ENCODE measurements at places on chromosomes 12 and 14.

- H3K36me3 ChIP-seq = no peaks in the 10 kb centered on the region
- no peak for DNase-seq
- H3K27me3 ChIP-seq = no peaks in the 10 kb centered on the region
- H3K4me1 ChIP-seq = peaks cover 6% of the 10 kb centered on the region
- H3K4me3 ChIP-seq = no peak overlapping the region
- no peak overlapping the region for H3K27ac ChIP-seq
These were observed 172.3 kb downstream of the NDUFA12 start for GRCh38 chr12:94831081-94831751.

GRCh38 chr14:30417121-30417520, 141.8 kb upstream of the G2E3 start:
- no peak overlapping the region for H3K4me3 ChIP-seq
- H3K36me3 ChIP-seq = no peaks in the 10 kb centered on the region
- no peak for DNase-seq
- no peaks in the 10 kb centered on the region for H3K27me3 ChIP-seq

GRCh38 chr14:104879983-104880565, 15.0 kb downstream of the CEP170B start:
- H3K36me3 ChIP-seq = no peaks in the 10 kb centered on the region
- no peak overlapping the region for H3K27ac ChIP-seq
- H3K27me3 ChIP-seq = no peaks in the 10 kb centered on the region
- no peak for DNase-seq
- H3K4me3 ChIP-seq = no peak overlapping the region

GRCh38 chr12:115320967-115321366, 637.0 kb upstream of the TBX3 start:
- no peaks in the 10 kb centered on the region for H3K27me3 ChIP-seq
- no peak overlapping the region for H3K4me3 ChIP-seq
- no peak overlapping the region for H3K27ac ChIP-seq
- no peaks in the 10 kb centered on the region for H3K4me1 ChIP-seq
- DNase-seq = no peak

DNA sequence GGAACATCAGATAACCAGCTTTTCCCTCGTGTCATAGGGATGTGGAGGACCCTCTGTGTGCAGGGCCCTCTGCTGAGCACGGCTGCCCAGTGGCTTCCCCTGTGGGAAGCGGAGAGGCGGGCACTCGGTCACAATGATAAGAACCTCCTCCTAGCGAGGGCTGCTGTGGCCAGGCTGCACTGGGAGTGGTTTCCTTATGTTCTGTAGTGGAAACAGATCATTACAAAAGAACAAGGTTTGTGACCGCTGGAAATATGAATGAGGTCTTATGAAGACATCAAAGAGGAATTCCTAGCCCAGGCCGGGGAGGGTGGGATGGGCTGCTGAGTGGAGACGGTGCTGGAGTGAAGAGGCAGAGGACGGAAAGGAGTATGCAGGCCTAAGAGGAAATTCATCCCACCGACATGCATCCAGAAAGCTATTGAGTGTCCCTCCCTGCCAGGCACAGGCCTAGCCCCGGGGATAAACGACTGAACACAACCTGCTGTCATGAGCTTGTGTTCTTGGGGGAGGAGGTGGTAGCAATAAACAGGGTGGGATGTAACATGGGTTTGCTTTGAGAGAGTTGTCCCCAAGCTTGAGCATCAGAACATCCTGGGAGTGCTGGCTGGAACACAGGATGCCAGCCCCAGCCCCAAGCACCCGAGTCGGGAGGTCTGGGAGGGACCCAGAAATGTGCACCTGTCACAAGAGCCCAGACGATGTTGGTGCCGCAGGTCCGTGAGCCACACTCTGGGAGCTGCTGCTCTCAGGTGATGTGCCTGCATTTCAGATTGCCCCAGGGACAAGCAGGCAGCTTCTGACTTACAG, 37.5 kb downstream of the FZD10 start:
- DNase-seq = no peak
- H3K27me3 ChIP-seq = no peaks in the 10 kb centered on the region
- no peak overlapping the region for H3K4me3 ChIP-seq
- no peak overlapping the region for H3K27ac ChIP-seq

GRCh38 chr14:77212097-77212870, 30.7 kb downstream of the TMEM63C start:
- no peaks in the 10 kb centered on the region for H3K27me3 ChIP-seq
- H3K4me1 ChIP-seq = no peaks in the 10 kb centered on the region
- H3K27ac ChIP-seq = no peak overlapping the region
- no peaks in the 10 kb centered on the region for H3K36me3 ChIP-seq
- DNase-seq = no peak
- H3K4me3 ChIP-seq = no peak overlapping the region

- H3K27me3 ChIP-seq = no peaks in the 10 kb centered on the region
- no peak overlapping the region for H3K27ac ChIP-seq
- H3K4me1 ChIP-seq = no peaks in the 10 kb centered on the region
- no peak for DNase-seq
- no peaks in the 10 kb centered on the region for H3K36me3 ChIP-seq
- no peak overlapping the region for H3K4me3 ChIP-seq
These were observed 346.9 kb upstream of the SFSWAP start for GRCh38 chr12:131363841-131364495.

DNA sequence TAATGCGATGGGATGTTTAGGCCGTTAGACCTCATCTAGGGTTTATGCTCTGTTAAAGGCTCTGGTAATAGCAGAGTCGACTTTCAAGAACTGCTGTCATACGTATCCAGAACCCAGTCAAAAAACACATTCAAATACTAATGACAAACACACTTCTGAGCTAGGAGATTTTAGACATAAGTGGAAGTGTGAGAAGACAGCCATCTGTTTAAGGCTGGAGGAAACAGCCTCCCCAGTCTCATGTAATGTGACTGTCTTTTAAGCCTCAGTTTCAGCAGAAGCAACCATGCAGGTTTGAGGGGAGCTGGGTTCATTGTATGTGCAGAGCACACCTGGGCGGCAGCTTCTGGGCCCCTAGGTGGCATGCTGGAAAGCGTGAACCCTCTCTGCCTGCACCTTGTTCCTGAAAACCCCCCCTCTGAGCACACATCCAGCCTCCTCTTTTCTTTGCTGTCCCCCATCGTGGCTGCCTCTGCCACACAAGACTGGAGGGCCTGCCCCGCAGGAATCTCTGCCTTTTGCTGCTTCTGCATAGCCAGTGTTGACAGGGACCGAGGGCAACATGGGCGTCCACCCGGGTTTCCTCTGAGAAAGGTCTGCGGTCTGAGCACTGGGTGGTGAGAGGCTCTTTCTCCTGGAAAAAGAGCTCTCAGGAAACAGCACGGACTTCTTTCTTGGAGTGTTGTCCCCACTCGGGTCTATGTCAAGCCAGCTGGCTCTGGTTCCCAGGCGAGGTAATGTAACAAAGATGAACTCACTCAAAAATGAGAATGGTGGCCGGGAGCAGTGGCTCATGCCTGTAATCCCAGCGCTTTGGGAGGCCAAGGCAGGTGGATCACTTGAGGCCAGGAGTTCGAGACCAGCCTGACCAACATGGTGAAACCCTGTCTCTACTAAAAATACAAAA, 11.6 kb downstream of the WNT5B start:
- no peaks in the 10 kb centered on the region for H3K36me3 ChIP-seq
- H3K4me1 ChIP-seq = no peaks in the 10 kb centered on the region
- H3K27ac ChIP-seq = no peak overlapping the region
- H3K4me3 ChIP-seq = no peak overlapping the region
- DNase-seq = no peak
- no peaks in the 10 kb centered on the region for H3K27me3 ChIP-seq

DNA sequence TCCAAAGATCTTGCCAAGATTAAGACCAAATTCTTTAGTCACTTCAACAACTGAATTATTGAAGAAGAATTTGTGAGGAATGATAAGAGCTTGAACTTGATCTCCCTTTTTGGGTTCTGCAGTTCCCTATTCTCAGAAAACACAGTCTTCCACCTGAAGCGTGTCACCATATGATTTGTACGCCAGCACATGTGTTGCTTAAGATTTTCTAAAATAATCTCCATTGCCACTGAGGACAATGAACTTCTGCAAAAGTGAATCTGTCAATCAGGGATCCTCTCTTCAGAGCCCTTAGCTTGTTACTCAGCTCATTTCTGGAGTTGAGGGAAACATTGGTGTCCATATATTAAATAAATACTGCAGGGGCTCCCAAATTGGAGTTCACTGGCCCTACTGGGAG, 4.2 kb upstream of the SPIC start:
- no peak overlapping the region for H3K4me3 ChIP-seq
- H3K36me3 ChIP-seq = no peaks in the 10 kb centered on the region
- no peak for DNase-seq
- H3K4me1 ChIP-seq = no peaks in the 10 kb centered on the region

DNA sequence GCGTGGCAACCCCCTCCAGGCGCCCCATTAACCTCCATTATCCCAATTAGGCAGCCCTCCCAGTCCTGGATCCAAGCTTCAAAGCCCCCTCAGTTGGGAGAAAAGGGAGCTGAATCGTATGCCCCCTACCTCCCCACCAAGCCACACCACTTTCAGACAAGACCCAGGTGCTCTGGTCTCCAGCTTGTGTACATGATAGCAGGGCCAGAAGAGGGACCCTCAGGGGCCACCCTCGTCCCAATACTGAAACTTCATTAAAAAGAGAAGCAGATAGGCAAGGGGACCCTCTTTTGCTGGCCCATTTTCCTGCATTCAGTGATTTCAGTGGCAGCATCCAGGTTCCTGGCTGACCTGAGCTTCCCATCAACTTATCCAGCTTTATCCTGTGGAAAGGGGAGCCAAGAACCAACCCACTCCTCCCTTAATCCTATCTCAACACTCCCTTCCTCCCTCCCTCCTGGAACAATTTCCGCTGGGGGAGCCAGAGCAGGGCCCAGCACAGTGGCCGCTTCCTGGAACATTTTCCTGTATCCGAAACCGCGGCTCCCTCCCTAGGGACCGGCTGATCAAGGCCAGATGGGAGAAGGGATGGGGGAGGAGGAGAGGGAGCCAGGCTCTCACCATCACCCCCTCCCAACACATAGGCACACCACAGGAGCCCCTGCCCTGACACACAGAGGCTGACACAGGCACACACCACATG, 9.5 kb upstream of the SP7 start:
- H3K4me3 ChIP-seq = no peak overlapping the region
- no peak overlapping the region for H3K27ac ChIP-seq
- no peak for DNase-seq
- H3K4me1 ChIP-seq = peaks cover 9% of the 10 kb centered on the region
- no peaks in the 10 kb centered on the region for H3K36me3 ChIP-seq

DNA sequence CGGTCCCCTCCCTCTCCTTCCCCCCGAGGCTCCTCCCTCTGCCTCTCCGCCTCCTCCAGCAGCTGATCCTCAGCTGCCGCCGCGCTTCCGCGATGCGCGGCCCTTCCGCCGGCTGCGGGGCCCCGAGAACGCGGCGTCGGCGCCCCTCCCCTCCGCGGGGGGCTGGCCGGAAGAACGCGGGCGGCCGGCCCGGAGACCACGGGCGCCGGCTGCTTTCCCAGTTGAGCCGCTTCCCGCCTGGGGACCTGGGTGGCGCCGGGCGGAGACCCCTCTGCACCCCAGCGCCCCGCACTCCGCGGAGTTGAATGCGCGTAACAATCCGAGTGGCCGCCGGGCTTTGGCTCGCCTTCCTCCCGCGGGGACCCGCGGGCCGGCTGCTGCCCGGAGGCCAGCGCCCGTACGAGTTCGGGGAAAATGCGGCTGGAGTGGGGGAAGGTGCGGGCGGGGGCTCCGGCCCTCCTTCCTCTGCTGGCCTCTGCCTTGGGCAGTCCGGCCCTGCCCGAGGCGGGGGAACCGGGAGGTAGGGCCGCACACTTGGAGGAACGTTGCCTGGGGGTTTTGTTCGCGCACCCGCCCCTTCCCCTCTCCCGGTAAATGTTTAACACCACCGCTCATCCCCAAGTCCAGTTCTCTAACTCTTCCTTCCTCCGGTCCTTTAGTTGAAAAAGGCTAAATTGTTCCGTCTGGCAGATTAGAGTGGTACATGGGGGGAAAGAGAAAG, 393 bp upstream of the DCAF5 start:
- peak overlapping the region; percentile 49 for H3K4me3 ChIP-seq
- no peaks in the 10 kb centered on the region for H3K27me3 ChIP-seq
- H3K36me3 ChIP-seq = peaks cover 7% of the 10 kb centered on the region
- H3K4me1 ChIP-seq = peaks cover 29% of the 10 kb centered on the region
- peak overlapping the region; percentile 41 for H3K27ac ChIP-seq

- H3K36me3 ChIP-seq = no peaks in the 10 kb centered on the region
- no peak overlapping the region for H3K4me3 ChIP-seq
- H3K27ac ChIP-seq = no peak overlapping the region
- H3K4me1 ChIP-seq = no peaks in the 10 kb centered on the region
These were observed 111.4 kb downstream of the EGLN3 start for GRCh38 chr14:33839193-33840076.

GRCh38 chr14:60616461-60616959, 32.8 kb downstream of the SIX1 start:
- DNase-seq = no peak
- no peak overlapping the region for H3K27ac ChIP-seq
- H3K4me3 ChIP-seq = no peak overlapping the region
- H3K36me3 ChIP-seq = no peaks in the 10 kb centered on the region
- H3K27me3 ChIP-seq = no peaks in the 10 kb centered on the region

DNA sequence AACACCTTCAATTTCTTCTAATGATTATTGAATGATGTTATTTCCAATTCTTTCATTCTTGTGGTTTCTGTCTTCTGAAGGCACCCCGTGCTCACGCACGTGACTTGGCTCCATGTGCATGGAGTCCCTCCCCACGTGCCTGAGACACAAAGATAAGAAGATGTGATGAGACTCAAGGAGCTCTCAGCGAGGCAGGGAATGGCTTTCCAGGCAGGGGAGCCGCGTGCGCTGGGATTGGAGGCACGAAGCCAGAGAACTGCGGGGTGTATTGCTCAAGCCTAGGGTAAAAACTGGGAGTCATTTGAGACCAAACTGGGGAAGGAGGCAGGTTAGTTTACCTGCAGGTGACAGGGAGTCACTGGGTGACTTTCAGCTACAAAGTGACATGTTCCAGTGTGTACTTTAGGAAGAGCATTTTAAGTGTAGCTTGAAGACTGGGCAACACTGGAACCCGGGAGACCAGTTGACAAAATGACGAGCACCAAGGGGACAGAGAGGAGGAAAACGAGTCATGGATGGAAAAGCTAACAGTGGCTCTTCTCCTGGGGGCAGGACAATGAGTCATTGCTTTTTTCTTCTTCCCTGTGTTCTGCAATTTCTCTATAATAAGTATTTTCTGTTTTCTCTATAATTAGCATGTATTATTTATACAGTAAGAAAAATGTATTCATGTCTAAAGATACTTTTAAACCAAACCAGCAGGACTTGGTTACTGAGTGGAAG, 311.7 kb upstream of the FKBP4 start:
- H3K4me1 ChIP-seq = no peaks in the 10 kb centered on the region
- H3K36me3 ChIP-seq = no peaks in the 10 kb centered on the region
- no peak overlapping the region for H3K27ac ChIP-seq

DNA sequence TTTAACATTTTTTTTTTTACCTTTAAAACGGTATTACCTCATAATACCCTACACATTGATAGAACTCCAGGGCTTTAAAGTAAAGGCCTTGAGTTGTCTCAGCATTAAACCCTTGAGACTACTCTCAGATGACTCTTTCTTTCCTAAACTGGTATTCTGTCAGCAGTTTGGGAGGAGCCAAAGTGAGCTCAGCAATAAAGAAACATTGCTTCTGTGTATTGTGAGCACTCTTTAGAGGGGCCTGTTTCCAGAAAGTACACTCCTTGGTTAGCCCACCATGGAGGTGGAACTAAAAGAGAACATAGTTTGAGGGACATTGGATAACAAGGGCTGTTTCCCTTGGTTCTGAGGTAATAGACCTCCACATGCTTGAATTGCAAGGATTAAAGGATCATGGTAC, 20.4 kb downstream of the MAP3K12 start:
- peaks cover 62% of the 10 kb centered on the region for H3K36me3 ChIP-seq
- no peak overlapping the region for H3K4me3 ChIP-seq
- H3K27me3 ChIP-seq = no peaks in the 10 kb centered on the region
- no peak for DNase-seq
- H3K4me1 ChIP-seq = no peaks in the 10 kb centered on the region
- H3K27ac ChIP-seq = no peak overlapping the region

Measured in CD8-positive, alpha-beta memory T cell (primary cell).